ENCODE measurements at places on chromosomes 13 and 19. TPM values are rescaled to one million over a fixed set of nuclear protein-coding genes. Genes with fewer than 3 reads are reported as not detected.

Gene GPR12
- not detected for total RNA-seq

GRCh38 chr13:26222520-26223046 lies 469 bp upstream of the RNF6 start:
- no peak for DNase-seq

GRCh38 chr19:30070968-30071632 lies 129.1 kb downstream of the URI1 start:
- DNase-seq, result no peak

Gene ZNF726
- total RNA-seq, result 2.1 TPM

DNA sequence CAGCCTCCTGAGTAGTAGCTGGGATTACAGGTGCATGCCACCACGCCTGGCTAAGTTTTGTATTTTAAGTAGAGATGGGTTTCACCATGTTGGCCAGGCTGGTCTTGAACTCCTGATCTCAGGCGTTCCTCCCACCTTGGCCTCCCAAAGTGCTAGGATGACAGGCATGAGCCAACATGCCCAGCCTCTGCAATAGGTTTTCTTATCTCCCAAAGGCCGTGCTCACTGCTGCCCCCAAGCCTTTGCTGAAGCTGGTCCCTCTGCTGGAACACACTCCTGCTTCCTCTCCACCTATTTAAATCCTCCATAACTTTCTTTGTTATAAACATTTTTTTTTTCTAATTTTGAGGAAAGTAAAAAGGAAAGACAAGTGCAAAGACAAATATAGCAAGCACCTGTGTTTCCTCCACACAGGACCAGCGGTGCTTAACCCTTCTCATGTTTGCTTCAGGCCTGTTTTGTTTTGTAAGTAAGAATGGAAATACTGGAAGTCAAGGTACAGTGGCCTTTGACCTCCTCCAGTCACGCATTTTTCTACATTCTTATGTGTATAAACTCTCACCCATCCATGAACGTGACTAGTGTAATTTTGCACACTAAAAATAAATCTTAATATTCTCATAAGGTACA lies 14.5 kb upstream of the TNFAIP8L1 start:
- DNase-seq, result no peak

DNA sequence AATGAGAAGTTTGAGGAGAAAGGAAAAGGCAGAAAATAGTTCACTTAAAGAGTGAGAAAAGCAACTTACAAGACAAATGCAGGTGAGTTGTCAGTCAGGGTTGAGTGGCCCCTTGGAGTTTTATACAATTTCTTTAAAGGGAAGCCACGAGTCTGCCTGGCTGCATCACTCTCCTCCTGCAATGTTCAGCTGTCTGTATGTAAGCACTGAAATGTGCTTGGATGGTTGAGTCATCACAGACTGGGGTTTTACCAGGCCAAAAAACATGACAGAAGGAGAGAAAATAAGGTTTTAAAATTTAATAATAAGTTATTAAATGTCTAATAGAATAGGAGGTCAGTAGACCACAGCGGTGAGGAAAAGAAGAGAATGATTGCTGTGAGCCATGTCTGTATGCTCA lies 51.0 kb upstream of the FGF14 start:
- no peak for DNase-seq

GRCh38 chr13:110610955-110611595 lies 4.3 kb upstream of the NAXD start:
- DNase-seq, result no peak

GRCh38 chr13:29923554-29924481 lies 73.4 kb upstream of the UBL3 start:
- no peak for DNase-seq

Gene EBPL
- total RNA-seq, result 134 TPM

Gene GPR18
- not detected for total RNA-seq

DNA sequence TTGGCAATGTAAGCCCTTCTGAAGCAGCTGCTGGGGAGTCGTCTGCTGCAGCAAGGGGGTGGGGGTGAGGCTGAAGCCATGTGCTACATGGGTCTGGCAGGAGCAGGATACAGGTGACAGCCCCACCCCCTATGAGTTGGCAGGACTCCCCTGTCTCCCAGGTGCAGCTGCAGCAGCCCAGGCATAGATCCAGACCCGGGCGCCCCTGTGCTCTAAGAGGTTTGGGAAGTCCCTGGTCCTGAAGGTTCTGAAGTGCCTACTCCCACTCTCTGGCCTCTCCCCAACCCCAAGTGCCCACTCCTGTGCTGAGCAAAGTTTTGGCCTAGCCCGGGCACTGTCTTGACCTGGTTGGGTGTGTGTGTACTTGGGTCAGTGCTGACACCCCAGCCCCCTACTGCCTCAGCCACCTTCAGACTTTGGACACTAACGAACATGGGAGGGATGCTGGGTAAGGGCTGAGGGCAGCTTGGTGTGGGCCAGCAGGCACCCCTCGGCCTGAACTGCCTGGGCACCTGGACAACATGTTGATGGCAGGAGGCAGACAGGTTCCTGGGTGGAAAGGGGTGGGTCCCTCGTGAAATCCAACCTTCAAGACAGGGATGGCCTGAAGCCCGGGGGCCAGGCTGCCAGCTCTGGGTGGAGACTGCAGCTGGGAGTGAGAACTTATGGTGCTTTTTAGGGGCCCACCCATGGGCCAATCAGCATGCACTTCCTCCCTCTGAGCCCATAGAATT lies 54.1 kb upstream of the SLITRK6 start:
- no peak for DNase-seq

DNA sequence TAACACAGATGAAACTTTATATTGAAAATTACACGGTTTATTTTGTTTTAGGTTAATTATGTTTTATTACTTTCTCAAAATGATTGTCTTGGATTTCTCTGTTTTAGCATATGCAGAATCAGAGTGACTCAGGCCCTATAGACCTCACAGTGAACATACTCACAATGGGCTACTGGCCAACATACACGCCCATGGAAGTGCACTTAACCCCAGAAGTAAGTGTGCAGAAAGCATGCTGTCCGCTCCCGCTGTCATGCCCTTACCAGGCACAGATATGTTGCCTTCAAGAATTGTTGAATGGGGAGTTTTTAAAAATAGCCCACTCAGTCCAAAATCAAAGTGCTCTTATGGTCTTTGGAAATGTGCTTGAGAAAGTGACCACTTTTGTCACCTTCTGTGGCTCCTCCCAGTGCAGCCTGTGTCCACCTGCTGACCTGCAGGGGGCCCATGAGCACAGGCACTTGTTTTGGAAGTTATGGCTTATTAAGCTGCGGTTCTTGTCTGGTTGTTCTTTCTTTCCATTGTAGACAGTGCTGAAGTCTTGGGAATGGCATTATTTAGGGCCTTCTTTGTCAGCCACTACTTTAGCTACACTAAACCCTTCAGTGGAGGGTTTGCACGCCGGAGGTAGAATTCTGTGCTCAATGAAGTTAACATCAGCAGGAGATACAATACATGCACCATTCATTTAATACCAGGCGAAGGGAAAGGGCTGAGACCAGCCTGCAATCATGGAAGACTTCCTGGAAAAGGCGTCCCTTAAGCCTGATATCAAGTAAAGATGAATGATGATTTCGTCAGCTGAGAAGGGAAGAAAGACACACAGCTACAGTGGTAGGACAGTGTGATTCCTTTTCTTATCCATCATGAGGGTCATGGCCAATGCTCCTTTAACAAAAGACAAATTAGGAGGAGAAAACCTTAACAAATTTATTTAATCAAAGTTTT lies 36.7 kb downstream of the CUL4A start:
- DNase-seq, result no peak

DNA sequence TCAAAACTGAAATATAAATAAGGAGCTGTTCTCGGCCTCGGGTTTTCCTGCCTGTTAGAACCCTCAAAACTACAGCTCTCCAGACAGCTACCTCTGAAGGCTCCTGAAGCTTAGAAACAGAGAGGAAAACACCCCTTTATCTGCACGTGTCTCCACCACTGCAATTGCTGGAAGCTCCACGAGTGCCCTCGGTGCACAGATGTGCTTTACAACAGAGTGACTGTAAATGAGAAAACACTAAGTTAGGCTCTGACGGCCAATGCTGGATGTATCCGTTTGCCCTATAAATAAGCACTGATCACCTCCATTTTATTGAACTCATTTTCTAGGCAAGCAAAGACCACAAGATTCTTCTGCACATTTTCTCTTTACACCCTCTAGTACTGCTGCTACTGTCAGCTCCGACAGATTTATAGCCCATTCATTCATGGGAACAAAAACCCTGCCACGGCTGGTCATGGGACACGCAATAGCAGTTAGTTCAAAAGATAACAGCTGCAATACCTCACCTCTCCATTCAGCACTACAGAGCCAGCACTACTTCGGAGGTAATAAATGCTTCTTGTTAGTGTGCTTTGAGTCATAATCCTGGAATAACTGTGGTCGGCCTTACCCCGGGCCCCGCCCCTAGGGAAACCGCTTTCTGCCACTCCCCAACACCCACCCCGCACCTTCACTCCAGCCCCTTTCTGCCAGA lies 241.1 kb upstream of the ZNF507 start:
- DNase-seq, result no peak

DNA sequence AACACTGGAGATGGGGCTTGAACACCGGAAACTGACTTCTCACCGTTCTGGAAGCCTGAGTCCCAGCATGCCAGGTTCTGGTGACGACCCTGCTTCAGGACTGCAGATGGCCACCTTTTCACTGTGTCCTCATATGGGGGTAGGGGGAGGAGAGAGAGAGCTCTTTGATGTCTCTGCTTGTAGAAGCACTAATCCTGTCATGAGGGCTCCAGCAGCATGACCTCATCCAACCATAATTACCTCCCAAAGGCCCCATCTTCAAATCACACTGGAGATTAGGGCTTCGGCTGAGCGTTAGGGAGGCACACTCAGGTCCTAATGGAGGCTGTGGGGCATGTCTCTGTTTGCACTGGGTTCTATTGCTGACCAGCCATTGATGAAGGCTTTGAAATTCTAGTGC lies 255.3 kb downstream of the TEX29 start:
- DNase-seq, result no peak

DNA sequence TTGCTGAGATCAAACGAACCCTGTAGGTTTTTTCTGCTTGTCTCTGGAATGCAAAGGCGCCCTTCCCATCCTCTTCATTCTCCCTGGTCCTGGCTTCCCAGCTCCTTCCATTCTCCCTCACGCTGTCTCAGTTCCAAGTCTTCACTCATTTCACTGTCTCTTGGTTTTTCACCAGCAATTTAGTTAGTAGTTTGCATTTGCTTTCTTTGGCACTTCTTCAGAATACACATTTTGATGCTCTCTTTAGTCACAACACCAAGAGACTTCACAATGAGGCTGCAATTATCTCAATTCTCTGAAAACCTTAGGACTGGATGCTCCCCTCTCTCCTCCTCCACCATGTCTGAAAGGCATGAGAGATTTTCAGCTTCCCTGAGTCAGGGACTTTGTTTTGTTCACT lies 470.7 kb downstream of the FGF14 start:
- DNase-seq, result no peak

DNA sequence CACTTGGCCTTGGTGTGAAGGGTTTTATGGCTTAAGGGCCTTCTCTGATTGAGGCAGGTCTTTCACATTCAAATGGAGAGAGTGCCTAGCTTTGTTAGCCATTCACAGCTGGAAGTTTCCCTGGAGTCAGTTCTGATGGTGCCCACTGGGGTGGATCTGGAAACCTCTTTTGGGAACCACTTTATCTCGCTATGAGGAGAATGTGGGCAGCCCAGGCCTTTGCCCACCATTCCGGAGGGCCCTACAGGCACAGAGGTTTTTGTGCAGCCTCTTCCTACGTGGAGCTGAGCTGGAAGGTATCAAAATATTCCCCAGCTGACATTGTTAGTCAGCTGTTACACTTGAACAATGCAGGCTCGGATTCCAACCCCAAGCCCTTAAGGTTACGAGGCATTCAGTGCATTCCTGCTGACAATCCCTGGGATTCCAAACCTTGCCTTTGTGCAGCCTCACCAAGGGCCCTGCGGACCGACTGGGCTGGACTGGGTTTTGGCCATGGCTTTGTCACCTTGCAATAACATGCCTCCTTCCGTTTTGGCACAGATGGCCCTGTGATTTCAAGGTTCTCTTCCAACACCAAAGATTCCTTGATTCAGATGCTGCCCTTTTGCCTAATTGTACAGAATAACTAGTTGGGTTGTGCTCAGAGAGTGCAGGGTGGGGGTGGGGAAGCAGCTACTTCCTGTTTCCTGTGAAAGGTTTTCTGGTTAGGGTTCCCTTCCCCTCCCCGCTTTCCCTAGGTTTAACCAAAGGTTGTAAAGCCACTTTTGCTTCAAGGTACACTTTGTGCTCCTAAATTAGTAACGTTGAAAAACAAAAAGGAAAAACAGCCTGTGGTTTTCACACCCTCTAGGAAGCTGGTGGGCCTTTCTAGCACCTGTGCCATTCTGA lies 27.0 kb downstream of the SAE1 start:
- no peak for DNase-seq

DNA sequence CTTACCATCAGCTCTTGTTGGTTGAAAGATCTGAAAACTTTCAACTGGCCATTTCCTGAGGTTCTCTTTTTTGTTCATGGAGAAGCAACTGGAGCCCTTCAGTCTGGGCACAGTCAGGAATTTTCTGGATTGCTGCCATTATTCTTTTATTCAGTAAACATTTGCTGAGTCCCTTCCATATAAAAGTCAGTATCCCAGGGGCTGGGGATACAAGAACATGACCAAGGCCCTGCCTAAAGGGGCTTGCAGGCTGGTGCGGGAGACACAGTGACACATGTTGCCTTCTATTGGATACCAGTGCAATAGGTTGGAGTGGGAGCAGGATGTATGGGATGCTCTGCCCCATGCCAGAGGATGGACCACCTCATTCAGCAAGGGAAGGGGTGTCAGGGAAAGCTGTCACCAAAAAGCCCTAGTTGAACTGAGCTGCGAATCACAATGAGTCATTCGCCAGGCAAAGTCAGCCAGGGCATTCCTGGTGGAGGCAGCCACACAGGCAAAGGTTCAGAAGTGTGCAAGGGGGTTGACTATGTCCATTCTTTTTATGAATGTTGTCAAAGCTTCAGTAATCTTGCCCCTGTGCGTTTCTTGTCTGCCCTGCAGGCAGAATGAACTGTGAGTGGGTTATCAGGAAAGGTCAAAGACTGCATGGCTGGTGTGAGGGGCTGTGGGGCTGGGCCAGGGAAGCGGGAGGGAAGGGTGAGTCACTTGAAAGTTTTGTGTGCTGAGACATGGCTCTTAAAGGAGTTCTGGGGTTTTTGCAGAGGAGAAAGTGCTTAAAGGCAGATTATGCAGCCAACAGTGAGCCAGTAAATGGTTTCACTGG lies 395.9 kb downstream of the KCNRG start:
- DNase-seq, result no peak

Gene ATP4B
- total RNA-seq, result not detected

DNA sequence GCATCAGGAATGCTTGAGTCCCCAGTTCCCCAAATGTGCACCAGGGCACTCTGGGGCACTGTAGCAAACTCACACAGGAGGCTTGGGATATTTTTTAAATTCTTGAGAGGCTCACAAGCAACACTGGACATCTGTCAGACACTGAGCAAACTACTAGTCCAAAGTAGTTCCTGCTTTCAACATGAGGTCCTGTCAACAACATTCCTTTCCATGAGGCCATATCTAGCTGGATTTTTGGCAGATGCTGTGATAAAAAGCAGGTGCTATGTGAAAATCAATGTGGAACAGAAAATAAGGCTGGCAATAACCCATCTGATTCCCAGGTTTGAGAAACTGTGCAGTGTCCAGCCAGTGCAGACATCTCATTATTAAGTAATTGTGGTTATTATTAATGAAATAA lies 50.5 kb downstream of the STARD13 start:
- no peak for DNase-seq
